ENCODE measurements at places on chromosomes 16 and 17. TPM values are rescaled to one million over a fixed set of nuclear protein-coding genes. Genes with fewer than 3 reads are reported as not detected.

MYO15A gene
- 6.1 TPM for total RNA-seq

CBFA2T3 gene
- 2.7 TPM for total RNA-seq

PDF gene
- 44.9 TPM for total RNA-seq

DNA sequence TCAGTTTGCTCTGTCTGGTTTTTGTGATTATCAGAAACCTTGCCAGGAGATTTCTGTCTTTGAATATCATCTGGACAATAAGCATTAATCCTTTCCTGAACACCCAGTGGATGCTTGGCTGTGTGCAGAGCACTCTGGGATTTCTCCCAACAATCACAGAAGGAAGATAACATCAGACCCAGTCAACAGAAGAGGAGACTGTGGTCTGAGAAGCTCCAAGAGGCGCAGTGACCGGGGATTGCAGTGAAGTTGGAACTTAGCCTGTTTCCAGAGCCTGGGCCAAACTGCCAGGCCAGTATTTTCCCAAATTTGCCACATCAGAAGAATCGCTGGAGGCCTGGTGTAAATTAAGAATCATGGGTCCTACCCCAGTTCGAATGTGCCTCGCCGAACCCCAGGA, 264.7 kb downstream of the C16orf95 start:
- DNase-seq = no peak

- no peak for DNase-seq
Measured at GRCh38 chr17:79843816-79844800, 4.9 kb upstream of the CBX4 start.

- no peak for DNase-seq
Measured at GRCh38 chr16:56382459-56382858, 42.9 kb downstream of the AMFR start.

DNA sequence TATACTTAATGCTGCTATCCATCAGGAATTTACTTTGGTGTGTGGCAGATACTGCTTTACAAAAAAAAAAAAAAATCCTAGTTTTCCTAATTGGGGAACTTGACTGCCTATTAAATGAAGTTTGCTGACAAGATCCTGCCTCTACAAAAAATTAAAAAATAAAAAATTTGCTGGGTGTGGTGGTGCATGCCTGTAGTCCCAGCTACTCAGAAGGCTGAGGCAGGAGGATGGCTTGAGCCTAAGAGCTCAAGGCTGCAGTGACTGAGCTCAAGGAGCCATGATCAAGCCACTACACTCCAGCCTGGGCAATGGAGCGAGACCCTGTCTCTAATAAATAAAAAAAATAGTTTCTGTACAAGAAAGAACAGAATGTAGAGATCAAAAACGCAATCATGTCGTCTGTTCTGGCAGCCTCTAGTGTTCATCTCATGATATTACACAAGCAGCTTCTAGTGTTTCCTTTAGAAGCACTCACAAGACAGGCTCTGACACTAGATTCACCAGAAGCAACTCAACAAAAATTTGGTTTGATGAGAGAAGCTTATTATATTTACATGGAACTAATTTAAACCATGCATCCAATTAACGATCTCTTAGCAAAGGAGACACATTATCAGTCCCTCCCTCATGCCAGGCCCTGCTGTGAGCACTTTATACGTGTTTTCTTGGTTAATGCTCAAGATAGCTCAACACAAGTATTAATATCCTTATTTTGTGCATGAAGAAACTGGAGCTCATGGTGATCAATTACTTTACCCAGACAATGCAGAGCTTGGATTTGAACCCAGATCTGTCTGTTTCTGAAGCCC, 6.8 kb upstream of the KRTAP17-1 start:
- DNase-seq = peak; percentile 67

DNA sequence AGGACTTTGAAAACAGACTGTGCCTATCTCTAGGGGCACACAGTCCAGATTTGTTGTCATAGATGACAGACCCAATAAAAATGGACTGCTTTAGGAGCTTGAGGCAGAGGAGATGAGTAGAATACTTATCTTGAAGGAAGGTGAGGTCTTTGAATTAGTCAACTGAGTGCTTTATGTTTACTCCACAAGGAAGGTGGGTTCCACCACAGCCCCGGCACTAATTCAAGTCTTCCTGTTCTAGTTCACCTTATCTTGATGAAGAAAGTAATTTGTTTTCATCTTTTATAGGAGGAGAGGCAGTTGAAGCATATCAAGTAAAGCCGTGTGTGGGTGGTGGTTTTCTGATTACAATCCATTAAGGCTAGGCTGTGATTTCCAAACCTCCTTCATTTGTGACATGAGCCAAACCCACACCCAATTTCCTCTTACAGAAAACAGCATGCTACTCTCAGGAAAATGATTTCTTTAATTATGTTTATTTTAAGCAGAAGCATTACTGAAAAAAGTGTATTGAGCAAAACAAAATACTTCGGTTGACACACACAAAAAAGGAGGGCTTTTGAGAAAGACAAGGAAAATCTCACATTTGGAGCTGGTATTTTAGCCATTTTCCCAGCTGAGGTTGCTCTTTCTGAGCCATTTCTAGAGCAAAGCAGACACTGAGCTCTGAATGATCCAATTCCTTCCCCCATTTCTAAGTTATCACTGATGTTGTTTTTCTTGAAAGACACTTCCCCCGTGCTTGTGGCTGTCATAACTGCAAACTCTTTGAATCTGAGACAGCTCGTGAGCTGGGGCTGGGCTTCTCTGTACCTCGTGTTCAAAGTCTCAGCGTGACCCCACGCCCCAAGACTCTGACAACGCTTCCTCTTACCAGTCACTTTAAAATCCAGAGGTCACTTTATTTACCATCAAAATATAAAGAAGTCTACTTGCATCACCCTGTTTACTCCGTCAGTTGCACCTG, 35.4 kb downstream of the CDRT15 start:
- DNase-seq = no peak

DNA sequence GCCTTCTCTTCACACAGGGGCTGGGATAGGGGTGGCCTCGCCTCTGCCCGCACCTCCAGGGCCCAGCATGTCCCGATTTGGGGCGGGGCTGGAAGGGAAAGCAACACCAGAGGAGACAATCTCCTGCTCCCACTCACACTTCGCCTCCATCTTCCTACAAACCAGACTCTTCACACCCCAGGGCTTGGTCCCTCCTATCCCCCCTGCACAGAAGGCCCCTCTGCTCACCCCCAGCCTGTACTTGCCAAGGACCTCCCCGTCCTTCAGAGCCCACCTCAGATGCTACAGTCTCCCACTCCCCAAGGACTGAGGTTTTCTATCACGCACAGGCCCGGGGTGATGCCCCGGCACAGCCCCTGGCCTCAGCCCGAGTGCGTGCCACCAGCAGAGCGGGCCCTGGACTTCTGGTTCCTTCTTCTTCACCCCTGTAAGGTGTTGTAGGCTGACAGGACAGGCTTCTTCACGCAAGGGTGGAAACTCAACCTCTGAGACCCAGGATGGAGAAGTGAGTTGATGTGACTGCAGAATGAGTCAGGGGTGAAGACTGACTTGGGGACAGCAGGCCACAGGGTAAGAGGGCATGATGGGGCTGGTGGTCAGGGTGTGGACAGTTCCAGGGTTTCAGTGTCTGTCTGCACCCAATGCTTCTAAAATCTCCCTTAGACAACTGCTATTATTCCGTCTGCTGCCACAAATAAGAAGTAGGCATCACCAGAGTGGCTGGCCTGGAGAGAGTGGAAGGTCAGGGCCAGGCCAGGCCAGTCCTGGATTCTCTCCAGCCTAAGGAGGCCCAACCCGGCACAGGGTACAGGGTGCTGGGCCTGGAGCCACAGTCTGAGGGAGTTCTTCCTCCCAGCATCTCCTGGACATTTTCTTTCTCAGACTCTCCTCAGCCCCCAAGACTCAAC, 2.5 kb downstream of the ITGAE start:
- DNase-seq = no peak

DNA sequence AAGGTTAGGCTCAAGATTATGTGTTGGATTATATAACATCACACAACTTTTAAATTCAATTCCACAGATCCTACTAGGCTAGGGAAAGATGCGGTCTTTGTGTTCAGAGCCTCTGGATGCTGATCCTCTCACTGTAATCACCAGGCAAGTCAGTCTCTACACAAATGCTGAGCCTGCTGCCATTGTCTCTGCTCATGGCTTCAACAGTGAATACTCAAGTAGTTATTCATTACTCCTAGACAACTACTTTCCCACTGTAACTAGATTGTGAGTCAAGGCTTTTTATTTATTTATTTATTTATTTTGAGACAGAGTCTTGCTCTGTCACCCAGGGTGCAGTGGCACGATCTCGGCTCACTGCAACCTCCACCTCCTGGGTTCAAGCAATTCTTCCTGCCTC, 15.8 kb upstream of the NDUFAB1 start:
- DNase-seq = no peak

Measured in vagina (tissue), 2 donors.